HTR-8/SVneo (cell line): ENCODE measurements at places on chromosomes 3 and 15.

DNA sequence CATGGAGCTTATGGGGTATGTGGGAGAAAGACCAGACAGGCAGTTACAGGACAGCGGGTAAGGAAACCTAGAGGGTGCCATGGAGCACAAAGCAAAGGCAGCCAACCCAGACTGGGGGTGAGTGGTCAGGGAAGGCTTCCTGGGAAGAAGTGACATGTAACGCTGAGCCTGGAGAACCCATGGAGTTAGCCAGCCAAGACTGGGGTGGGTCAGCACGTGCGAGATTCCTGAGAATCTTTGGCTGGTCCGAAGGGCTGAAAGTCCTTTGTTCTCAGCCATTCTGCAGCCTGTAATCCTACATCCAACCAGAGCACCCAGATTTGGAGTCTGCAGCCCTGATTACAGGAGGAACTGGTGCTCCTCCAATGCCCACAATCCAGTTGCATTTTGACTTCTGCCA lies 120.1 kb upstream of the WNT5A start:
- no peak for DNase-seq

DNA sequence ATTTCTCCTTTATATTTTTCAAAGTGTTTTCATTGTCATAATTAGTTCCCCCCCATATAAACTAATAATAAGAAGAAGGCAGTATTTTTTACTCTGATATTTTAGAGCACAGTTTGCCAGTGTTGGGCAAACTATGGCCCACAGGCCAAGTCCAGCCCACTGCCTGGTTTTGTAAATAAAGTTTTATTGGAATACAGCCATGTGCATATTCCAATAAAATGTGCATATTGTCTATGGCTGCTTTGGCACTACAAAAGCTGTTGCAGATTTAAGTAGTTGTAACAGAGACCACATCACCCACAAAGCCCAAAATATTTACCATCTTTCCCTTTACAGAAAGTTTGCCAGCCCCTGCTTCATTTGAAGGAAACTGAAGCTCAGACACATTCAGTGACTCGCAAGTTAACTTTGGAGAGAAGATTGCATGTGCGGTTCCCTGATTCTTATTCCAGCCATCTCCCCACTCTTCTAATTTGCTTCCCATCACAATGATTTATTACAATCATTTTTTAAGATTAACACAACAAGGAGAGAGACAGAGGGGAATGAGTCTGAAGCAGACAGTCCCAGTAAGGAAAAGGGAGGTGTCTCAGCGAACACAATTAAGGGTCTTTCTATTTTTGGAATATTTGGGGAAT lies 48.9 kb downstream of the RFTN1 start:
- DNase-seq, result no peak

- no peak for DNase-seq
These were observed 22.0 kb downstream of the STARD5 start for GRCh38 chr15:81301815-81302399.

GRCh38 chr3:5437296-5437782 lies 249.8 kb downstream of the EDEM1 start:
- DNase-seq, result no peak

GRCh38 chr3:171110715-171111114 lies 84.2 kb upstream of the SLC2A2 start:
- DNase-seq, result no peak

DNA sequence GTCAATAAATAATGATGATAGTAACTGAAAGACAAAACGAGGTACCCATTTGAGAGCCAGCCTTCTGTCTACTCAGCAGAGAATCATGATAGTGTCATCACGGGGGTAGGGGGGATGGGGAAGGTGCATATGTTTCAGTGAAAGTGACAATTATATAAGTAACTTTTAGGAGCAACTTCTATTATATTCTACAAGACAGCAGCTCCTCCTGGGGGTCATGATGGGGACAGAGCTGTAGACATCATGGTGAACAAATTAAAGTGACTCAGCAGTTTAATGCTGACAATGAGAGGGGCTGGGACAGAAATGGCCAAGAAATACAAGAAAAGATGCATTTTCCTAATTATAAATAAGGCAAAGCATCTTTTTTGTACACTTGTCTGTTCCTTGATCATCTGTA lies 11.8 kb downstream of the CAPN3 start:
- no peak for DNase-seq

DNA sequence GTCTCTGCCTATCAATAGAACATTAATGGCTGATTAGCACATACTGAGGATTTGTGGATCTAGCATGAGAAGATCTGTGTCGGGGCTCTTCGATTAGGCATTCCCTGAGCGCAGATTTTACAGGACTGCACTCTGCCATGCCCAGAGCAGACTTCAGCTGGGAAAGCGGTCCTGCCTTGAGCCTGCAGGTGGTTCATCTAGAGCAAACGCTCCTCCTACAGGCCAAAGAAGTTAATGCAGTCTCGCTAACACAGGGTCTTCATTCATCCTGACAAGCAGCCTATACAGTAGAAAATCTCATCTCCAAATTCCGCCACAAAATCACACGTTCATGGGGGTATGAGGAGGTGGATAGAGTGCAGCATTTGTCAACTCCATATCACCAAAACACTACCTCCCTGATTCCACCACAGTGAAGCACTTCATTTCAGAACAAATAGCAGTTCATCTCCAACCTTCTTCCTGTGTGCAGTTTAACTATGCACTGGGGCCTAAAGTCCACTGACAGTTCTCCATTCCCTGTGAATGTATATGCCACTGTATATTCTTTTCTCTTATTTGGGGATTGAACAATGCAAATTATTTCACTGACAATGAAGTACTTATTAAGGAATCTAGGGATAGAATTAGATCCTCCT lies 405.8 kb downstream of the IGSF11 start:
- peak; percentile 23 for DNase-seq

GRCh38 chr15:63587527-63587926 lies 9.7 kb upstream of the FBXL22 start:
- no peak for DNase-seq

GRCh38 chr3:43478118-43478785 lies 143.6 kb downstream of the ANO10 start:
- DNase-seq, result no peak

DNA sequence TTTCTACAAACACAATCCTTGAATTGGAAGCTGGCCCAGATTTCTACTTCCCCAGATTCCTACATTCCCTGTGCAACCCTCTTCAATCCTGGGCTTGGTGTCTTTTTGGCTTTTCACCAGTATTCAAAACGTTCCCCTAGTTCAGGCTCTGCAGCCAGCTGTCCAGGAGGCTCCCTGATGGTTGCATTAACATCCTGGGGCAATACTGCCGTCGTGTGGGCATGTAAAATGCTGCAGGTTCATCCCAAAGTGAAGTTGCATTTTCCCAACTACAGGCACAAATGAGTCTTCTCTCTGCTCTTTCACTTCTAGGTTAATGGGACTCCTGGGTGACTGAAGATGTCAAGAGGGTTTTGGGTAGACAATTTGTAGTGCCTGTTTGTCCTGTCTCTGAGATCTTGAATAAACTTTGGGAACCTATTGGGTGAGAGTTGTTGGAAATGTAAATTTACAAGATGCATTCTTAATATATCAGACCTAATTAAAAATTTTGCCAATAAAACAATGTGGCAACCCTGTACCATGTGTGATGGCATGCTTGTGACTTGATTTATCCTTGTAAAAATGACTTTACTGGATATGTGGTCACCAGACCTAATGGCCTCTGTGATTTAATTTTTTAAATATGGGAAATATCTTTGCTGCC lies 28.6 kb downstream of the SOX14 start:
- peak; percentile 10 for DNase-seq

GRCh38 chr3:13582366-13583250 lies 33.7 kb downstream of the FBLN2 start:
- no peak for DNase-seq

GRCh38 chr3:196321162-196321561 lies 3.1 kb upstream of the DYNLT2B start:
- DNase-seq, result no peak

GRCh38 chr3:25724948-25725645 lies 58.1 kb downstream of the NGLY1 start:
- no peak for DNase-seq

GRCh38 chr3:13074006-13074375 lies 762 bp upstream of the IQSEC1 start:
- DNase-seq, result no peak

DNA sequence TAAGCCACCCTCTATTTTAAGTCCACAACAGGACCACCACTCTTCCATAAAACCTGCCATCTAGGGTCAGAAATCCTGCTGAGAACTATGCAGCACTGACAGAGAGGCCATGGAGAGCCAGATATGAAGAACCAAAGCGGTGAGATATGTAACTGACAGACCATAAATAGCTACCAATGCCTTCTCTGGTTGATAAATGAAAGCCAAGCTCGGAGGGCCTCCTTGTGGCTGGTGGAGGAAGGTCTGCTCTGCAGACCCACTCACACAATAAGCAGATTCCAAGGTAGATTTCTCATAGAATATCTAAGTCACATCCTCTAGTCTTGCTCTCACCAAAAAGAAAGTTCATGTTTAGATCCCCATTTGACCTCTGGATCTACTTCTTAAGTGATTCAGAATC lies 38.9 kb downstream of the RYK start:
- peak; percentile 31 for DNase-seq

DNA sequence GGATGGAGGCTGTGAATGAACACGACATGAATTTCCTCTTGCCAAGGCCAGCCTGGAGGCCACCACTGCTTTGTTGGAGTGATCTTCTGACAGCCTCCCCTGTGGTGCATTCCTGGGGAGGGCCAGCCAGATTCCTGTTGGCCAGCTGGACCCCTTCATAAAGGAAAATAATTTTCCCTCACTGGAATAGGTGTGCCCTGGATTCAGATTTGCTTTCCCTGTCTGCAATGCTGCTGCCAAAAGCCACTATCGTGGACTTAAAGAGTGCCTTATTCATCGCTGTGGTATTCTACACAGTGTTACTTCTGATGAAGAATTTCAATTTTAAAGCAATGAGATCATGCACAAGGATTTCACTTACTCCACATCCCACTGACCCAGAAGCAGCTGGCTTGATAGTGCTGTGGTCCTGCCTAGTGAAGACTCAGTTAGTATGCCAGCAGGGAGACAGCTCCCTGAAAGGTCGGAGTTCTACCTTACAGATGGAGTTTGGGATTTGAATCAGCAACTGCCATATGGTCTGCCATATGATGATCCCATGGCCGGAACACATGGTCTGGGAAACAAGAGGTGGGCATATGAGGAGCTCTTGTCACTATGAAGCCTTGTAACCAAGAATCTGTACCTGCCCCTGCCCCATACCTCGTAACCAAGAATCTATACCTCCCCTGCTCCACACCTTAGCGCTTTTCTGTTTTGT lies 145.2 kb downstream of the KLF13 start:
- DNase-seq, result peak; percentile 59

DNA sequence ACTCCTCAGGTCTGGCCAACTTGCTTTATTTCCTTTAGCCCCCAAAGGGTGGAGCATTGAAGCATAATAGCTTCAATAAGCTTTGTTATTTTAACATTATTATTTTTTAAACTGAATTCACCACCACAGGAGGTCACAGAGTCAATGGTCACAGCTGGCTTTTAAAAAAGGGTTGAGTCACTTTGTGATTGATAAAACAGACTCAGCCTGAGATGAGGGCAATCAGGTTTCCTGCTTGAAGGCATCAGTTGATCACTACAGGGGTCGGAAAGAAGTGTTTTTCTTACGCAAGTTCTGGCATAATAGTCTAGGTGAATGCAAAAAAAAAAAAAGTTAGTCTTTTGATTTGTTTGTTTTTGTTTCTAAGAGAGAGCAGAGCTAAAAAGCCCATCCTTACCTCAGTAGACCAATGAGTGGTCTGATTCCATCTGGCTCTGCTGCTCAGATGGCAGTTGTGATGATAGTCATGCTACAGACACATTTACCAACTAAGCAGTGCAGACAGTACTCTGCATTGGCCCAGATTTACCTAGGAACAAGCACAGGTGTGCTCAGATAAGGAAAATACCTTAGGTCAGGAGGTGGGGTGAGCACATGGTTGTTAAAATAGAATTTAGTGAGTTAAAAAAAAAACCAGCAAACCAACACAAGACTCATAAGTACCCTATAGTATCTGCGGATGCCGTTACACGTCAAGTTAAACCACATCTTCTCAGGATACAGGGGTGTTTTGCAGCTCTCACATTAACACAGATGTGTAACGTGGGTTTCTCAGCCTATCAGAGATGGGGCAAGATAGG lies 22.6 kb downstream of the ZNF80 start:
- no peak for DNase-seq

- no peak for DNase-seq
These were observed 86.5 kb downstream of the ST6GAL1 start for GRCh38 chr3:187016639-187017345.

DNA sequence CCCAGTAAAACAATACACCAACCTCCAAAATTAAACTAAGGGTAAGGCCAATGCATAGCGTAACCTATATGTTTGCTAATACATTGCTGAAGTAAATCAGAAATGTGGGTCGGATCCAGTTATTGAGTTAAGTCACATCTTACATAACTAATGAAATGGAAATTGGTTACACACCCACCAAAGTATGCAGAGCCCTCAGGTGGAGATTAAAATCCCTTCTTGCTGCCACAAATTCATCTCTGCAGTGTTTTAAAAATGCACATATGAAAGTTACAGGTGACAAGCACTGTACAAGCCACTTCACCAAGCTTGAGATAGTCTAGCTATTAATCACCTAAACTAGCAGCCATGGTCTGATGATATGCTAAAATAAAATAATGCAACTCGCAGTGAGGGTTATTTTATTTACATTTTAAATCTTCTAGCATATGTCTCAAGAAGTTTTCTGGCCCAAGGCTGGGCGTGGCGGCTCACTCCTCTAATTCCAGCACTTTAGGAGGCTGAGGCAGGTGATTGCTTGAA lies 130.6 kb downstream of the AQP9 start:
- no peak for DNase-seq

GRCh38 chr3:71251156-71251775 lies 332.3 kb downstream of the FOXP1 start:
- peak; percentile 53 for DNase-seq

GRCh38 chr3:133915685-133916658 lies 20.3 kb upstream of the RAB6B start:
- DNase-seq, result no peak

DNA sequence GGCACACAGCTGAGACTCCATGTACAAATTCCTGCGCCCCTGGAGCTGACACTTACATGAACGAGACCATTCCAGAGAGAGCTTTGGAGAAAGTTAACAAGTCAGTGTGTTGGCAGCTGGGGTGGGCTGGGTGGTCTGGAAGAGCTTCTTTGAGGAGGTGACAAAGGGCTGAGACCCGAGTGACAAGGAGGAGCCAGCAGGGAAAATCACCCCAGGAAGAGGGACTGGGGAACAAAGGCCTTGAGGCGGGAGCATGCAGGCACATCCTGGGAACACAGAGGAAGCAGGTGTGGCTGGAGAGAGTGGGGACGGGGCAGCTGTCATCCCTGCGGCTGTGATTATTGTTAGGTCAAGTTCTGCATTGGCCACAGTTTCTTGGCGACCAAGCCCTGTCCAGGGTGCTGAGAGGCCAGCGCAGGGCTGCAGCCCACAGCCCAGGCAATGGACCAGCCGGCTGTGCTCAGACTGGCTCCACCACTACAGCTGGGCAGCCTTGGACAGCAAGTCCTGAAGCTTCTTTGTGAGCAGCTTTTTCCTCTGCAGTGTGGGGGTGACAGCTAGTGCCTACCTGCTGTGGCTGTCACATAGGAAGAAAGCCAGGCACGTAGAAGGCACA lies 34.2 kb upstream of the PRR23E start:
- DNase-seq, result no peak

GRCh38 chr3:132857317-132857716 lies 135.1 kb upstream of the NPHP3 start:
- DNase-seq, result no peak
